CD8-positive, alpha-beta T cell (primary cell): ENCODE measurements at places on chromosomes 2 and 18. TPM values are rescaled to one million over a fixed set of nuclear protein-coding genes. Genes with fewer than 3 reads are reported as not detected.

CHMP3 gene
- total RNA-seq: 61.0 TPM

TMEM247 gene
- total RNA-seq: not detected

CPLX4 gene
- total RNA-seq: not detected

ITGB1BP1 gene
- total RNA-seq: 37.2 TPM
